ENCODE measurements at places on chromosomes 5 and 9.

- DNase-seq, result no peak
Measured at GRCh38 chr9:86459599-86460155, 105.5 kb upstream of the TUT7 start.

- no peak for DNase-seq
Measured at GRCh38 chr9:27541740-27542139, 12.1 kb upstream of the MOB3B start.

- DNase-seq, result no peak
Measured at GRCh38 chr9:120463765-120464164, 116.2 kb downstream of the CDK5RAP2 start.

GRCh38 chr5:133049726-133050048, 2.1 kb upstream of the HSPA4 start:
- no peak for DNase-seq

GRCh38 chr9:70195456-70195855, 63.3 kb upstream of the SMC5 start:
- no peak for DNase-seq
